ENCODE measurements at places on chromosomes 2 and 18.

DNA sequence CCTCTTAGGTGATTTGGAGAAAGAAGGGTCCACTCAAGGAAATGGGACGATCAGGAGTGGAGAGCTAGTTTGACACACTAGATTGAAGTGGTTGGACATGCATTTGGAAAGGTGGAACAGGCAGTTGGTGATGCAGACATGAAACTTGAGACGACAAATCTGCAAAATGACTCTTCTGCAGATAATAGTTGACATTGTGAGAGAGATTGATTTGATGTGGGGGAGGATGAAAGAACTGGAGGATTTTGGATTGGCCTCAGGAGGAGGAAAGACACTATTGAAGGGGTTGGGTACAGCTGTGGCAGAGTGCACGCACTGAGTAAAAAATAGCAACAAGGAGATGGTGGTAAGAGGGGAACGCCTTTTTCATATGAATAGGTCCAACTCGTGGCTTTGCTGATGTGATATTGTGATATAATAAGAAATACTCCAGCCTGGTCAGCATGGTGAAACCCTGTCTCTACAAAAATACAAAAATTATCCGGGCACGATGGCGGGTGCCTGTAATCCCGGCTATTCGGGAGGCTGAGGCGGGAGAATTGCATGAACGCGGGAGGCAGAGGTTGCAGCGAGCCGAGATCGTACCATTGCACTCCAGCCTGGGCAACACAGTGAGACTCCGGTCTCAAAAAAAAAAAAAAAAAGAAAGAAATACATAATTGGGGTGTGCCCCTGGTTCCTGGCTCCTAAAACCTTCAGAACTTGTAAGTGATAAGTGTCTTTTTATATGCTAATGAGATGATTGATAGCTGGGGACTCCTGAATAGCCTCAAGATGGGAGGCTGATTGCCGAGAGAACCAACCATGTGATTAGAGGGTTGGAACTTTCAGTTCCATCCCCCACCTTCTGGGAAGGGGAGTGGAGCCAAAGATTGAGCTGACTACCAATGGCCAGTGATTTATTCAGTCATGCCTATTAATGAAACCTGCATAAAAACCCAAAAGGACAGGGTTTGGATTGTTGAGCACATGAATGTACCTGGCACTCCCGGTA, 9.7 kb downstream of the TTLL4 start:
- no peak for DNase-seq

DNA sequence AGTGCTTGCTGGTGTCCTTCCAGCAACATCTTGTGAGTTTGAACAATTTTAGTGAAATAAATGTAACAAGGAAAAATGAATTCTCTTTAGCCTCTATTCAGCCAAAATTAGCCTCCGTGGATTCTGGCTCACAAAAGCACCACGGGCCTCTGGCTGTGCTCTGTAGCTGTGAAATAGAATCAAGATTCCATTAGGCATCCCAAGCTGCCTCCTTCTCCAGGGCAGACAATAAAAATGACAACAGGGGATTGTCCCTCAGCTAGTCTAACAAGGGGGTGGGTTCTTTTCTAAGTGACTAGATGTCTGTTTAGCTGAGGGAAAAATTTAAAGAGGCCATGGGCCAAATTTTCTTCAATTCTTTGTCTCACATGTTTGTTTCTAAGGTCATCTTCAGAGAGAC, 254.7 kb upstream of the FIGN start:
- no peak for DNase-seq

GRCh38 chr18:48868468-48869466, 82.0 kb downstream of the SMAD7 start:
- DNase-seq, result peak; percentile 74

- no peak for DNase-seq
Observed at GRCh38 chr2:147739508-147739907, 105.3 kb upstream of the ACVR2A start.

DNA sequence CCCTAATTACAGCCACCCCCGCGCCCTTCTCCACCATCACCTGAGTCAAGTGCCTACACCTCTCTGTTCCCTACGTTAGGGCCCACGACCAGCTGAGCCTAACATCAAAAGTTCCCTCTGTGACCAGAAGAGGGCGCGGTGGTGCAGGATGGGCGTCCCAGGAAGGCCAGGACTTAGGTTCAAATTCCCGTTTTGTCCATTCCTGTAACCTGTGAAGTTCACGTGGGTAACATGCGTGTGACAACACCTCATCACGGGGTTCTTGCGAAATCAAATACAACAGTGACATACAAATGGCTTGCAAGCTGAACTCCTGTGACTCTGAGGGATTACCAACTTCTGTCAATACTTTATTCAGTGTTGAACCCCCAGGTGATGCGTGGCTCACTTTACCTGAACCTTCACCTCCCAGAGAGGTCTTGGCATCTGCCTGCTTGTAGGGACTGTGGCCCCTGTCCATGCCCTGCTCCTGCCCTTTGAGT, 207.9 kb downstream of the ARL4C start:
- peak; percentile 70 for DNase-seq

GRCh38 chr2:69086466-69086865, 73.5 kb downstream of the ANTXR1 start:
- DNase-seq, result no peak

DNA sequence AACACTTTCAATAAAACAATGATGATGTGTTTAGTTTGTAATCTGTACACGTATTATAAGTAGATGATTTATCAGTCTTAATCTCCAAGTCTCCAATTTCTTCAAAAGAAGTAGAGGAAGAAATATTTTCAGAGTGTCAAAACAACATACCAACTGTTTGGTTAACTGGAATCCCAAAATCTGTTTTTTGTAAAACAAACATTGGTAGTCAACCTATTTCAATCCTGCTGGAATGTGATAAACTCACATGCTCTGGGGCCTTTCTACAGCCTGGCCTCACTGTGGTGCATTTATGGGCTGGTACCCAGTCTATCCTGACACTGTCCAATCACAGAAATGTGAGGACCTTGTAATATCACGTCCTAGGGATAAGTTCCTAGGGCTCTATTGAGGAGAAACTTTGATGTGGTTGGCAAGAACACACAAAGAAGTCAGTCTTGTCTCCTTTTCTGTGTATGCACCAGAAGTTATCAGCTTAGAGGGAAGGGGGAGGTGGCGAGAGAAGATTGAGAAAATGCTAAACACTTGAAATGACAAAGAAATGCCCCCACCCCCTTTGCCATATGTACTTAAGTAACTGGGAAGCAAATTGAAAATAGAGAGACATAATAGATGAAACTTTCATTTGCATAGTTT, 47.2 kb downstream of the PRKRA start:
- DNase-seq, result no peak

DNA sequence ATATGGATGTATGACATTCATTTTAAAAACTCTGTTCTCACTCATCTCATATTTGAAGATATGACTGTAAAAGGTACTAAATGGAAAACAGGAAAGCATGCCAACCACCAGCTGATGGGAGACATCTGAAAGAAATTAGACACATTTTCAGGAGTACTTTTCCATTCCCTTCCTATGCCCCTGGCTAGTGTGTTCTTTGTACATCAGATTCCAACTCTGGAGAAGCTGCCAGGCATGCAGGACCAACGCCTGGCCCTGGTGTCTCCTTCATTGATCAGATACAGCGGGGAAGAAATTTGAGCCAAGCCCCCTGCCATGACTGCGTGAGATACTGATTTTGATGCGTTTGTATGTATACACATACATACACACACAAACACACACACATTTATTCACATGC, 599.0 kb upstream of the SYT4 start:
- DNase-seq, result no peak

- no peak for DNase-seq
Observed at GRCh38 chr2:20537423-20538307, 90.8 kb downstream of the RHOB start.

DNA sequence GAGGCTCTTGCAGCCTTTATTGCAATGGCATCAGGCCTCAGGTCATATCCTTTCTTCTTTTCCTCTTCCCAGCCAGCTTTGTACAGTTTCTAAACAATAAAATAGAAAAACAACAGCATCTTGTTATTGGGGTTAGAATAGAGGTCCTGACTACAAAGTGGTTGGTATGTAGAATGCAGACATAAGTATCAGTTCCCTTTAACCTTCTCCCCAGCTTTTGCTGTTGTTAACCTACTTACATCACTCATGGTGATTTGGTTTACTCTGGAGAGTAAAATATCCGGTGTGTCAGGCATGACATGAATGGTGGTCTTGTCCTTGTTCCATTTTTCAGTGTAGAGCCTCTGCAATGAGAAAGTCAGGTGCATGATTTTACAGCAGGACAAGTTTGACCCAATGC, 69.8 kb downstream of the NEB start:
- DNase-seq, result no peak

GRCh38 chr2:151334082-151334815, 23.1 kb upstream of the TNFAIP6 start:
- no peak for DNase-seq

- no peak for DNase-seq
Observed at GRCh38 chr2:134352844-134353243, 99.0 kb downstream of the MGAT5 start.

GRCh38 chr18:26548415-26549262, at the start of gene KCTD1:
Gene KCTD1 (minus strand): TSS chr18:26548553. CDS start chr18:26548536, 17 bp downstream.
- peak; percentile 81 for DNase-seq

DNA sequence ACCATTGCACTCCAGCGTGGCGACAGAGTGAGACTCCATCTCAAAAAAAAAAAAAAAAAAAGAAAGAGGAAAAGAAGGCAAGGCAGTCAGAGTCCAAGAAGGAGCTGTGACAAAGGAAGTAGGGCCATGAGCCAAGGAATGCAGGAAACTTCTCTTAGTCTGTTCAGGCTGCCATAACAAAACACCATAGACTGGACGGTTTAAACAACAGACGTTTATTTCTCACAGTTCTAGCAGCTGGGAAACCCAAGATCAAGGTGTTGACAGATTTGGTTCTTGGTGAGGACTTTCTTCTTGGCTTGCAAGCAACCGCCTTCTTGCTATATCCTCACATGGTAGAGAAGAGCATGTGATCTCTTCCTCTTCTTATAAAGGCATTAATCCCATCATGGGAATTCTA, 13.1 kb upstream of the SUMO1 start:
- no peak for DNase-seq

DNA sequence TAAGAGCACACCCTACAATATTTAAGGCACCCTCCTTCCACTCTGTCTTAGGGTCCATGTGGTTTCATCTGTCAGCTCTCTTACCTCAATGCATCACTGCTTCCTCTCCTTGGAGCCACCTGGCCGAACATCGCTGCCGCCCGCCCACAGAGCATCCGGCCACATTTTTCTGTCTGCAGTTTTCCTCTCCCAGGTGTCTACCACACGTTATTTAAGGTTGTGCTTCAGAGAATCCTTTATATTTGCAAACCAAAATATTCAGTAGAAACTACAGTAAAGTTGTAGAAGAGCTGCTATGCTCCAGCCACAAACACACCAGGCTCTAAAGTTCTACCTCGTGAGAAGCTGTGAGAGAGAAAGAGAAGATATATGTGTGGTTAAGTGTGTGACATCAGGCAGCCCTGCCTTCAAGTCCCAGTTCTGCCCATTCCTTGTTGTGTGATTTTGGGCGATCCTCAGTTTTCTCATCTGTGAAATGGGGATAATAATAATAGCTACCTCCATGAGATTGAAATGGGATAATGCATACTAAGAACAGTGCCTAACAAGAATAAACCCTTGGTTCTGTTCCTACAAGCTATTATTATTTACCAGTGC, 4.9 kb upstream of the STK17B start:
- peak; percentile 79 for DNase-seq

DNA sequence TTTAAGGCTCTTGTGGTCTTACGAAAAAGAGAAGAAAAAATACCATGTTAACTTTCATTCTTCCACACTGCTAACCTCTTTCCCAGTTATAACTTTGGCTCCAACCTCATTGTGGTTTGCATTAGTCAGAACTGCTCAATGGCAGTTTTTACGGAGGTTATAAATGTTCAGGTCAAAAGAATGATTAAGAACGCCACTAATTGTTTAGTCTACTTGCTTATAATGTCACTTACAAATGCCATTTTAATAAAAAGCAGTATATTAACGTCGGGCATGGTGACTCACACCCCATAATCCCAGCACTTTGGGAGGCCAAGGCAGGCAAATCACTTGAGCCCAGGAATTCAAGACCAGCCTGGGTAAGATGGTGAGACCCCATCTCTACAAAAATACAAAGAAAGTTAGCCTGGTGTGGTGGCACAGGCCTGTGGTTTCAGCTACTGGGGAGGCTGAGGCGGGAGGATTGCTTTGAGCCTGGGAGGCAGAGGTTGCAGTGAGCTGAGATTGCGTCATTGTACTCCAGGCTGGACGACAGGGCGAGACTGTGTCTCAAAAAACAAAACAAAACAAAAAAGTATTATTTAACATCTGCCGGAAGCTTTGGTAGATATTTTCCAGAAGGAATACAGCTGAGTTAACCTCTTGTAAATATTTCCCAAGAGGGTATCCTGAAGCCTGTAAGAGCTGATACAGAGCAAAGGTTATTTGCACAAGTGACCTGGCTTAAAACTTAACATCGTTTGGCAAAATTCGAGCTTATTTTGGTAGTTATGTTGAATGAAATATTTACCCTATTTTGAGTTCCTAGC, 5.1 kb downstream of the AGPS start:
- DNase-seq, result no peak

DNA sequence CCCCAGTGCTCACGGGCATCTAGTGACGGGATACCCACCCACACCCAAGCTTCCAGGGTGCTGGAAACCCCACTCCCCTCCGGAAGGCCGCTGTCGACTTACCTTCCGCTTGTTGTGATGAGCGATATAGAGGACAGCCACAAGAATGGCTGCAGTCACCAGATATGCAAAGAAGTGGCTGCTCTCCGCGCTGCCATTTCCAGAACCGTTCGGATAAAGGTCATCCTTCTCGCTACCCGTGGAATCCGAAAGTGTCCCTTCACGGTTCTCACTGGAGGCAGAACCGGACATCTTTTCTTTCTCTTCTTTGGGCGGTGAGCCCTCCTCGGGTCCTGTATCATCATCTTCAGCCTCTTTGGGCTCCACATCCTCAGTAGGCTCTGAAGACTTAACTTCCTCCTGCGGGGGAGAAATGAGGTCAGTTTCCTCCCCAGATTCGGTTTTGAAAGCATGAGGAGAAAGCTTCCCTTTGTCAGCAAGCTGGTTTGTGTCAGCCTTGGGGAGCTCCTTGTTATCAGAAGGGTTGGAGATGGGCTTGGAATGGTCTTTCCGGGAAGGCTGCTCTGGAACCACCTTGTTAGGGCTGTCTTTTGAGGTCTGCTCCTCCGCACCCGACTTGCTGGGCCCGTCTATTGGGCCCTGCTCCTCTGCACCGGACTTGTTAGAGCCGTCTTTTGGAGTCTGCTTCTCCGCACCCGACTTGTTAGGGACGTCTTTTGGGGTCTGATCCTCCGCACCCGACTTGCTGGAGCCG, 1.2 kb downstream of the TGOLN2 start:
- peak; percentile 41 for DNase-seq

- DNase-seq, result no peak
Observed at GRCh38 chr2:239168575-239168974, 232.2 kb downstream of the HDAC4 start.

Measured in stimulated activated CD4-positive, alpha-beta T cell treated with anti-CD3 and anti-CD28 coated beads, Interleukin-1b, Interleukin-23, amount 100 ng/mL, for 48 hours (primary cell).